ENCODE measurements at places on chromosomes 7 and 10.

DNA sequence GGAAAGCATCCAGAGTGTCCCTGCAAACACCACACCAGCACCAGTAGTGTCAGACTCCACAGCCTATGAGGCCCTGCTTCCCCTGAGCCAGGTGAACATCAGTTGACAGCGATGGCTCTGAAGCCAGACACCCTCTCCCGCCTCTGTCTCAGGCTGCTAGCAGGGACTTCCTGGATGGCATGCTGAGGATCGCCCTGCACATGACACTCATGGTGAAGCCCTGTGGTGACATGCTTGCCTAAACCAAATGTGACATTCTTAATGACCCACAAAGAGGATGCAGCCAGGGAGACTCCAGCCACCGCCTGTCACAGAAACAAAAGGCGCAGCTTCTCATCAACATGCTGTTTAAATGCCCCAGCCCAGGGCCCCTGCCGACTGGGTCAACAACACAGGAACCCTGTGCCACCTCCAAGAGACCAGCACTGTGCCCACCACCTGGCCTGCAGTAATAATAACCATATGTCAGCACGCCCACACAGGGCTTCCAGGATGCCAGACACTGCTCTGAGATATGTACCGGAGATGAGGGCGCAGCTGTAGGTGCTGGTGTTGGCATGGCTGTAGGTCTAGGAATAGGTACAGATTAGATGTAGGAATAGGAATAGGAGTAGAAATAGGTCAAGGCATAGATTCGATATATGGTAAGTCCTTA, 81.3 kb downstream of the GRID1 start:
- DNase-seq: no peak

GRCh38 chr10:62511238-62511637, 137.1 kb downstream of the ZNF365 start:
- DNase-seq: no peak

- peak; percentile 97 for DNase-seq
Observed at GRCh38 chr7:142440219-142440905, 182.5 kb upstream of the PRSS58 start.

DNA sequence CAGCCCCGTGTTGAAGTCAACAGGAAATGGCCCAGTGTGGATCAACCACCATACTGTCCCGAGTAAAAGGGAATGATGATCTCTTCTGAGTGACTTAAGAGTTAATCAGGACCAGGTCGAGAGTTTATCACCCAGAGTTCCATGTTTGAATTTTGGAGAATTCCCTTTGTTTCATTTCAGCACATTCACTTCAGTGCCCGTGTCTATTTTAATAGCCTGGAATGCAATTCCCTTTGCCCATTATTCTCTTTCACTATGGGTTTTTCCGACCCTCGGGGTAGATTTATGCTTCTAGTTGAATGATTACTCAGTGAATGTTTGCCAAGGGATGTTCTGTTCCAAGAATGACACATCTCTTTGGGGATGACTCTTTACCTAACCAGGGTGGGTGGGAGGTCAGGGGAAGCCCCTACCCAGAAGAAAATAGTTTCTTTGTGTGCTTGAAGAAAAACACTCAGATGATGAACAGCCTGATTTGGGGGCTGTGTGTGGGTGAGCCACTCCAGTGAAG, 594.9 kb downstream of the INHBA start:
- DNase-seq: peak; percentile 82

GRCh38 chr7:93142127-93142526, 6.1 kb downstream of the SAMD9L start:
- DNase-seq: no peak

Data from SJSA1 (cell line).